ENCODE measurements at places on chromosomes 12 and 14. TPM values are rescaled to one million over a fixed set of nuclear protein-coding genes. Genes with fewer than 3 reads are reported as not detected.

The RNASE3 gene
- total RNA-seq, result not detected

The PLEKHD1 gene
- not detected for total RNA-seq

The FLVCR2 gene
- total RNA-seq, result 23.9 TPM

The TAMALIN gene
- total RNA-seq, result 4.5 TPM

The ARHGEF25 gene
- total RNA-seq, result 14.6 TPM

The SLC35E3 gene
- total RNA-seq, result 2.1 TPM

The GRIP1 gene
- not detected for total RNA-seq

The CHST11 gene
- total RNA-seq, result 3.4 TPM

The PZP gene
- total RNA-seq, result not detected

The MYH6 gene
- not detected for total RNA-seq

The TAS2R31 gene
- total RNA-seq, result 1.4 TPM

The KLRG1 gene
- total RNA-seq, result 0.19 TPM

The B4GALNT1 gene
- total RNA-seq, result 4.9 TPM

The TMEM121 gene
- total RNA-seq, result 11.0 TPM

The FOXG1 gene
- total RNA-seq, result not detected

The OAS1 gene
- total RNA-seq, result 1.0 TPM

The CDCA3 gene
- 120 TPM for total RNA-seq

The PRH2 gene
- total RNA-seq, result 1.0 TPM

The TEDC1 gene
- total RNA-seq, result 25.5 TPM

The ZNF839 gene
- total RNA-seq, result 9.0 TPM

The MARK3 gene
- 61.1 TPM for total RNA-seq

The LRCOL1 gene
- total RNA-seq, result not detected

The KLHL33 gene
- not detected for total RNA-seq

The ATL1 gene
- 14.9 TPM for total RNA-seq

The NPAS3 gene
- total RNA-seq, result not detected

The PTGR2 gene
- total RNA-seq, result 18.9 TPM

The RNF212B gene
- total RNA-seq, result not detected

The KLHDC1 gene
- 1.9 TPM for total RNA-seq

The NUAK1 gene
- 6.0 TPM for total RNA-seq

The LTA4H gene
- 92.0 TPM for total RNA-seq

The MFAP5 gene
- 22.7 TPM for total RNA-seq

Measured in LHCN-M2 (cell line).